ENCODE measurements at places on chromosomes 1 and 21.

DNA sequence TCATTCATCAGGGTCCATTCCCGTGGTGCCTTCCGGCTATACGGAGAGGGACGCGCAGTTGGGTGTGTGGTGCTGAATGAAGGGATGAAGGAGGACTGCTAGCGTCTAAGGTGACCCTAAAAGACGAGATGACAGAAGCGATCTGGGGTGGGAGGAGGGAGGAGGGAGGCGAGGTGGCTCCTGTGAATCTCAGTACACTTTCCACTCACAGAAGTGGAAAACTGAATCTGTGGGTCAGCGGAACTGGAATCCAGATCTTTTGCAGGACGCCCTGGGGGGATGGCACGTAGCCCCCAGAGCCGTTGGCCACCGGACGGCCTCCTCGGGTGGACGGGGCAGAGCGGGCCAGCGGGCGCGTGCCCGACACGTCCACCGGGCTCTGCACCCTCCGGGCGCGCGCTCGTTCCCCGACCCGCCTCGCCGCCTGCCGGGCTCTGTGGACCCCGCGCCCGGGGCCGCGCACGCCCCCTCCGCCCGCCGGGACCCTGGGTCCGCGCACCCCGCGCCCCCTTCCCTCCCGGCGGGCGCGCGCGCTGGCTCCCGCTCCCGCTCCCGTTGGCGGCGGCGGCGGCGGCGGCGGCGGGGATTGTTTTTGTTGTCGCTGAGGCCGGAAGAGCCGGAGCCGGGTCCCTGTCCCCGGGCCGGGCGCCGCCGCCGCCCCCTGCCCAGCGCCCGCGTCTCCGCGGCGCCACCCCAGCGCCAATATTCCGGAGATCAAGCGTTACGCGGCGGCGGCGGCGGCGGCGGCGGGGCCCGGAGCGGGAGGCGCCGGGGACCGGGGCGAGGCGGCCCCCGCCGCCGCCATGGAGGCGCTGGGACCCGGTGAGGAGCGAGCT is at the start of gene AGO4:
Gene AGO4 (plus strand): TSS at position 403 of the 836 bp plus-strand sequence. CDS start 401 bp downstream, at position 804.
- DNase-seq: no peak

- DNase-seq: no peak
Observed at GRCh38 chr1:245671966-245672767, 517.4 kb downstream of the KIF26B start.

DNA sequence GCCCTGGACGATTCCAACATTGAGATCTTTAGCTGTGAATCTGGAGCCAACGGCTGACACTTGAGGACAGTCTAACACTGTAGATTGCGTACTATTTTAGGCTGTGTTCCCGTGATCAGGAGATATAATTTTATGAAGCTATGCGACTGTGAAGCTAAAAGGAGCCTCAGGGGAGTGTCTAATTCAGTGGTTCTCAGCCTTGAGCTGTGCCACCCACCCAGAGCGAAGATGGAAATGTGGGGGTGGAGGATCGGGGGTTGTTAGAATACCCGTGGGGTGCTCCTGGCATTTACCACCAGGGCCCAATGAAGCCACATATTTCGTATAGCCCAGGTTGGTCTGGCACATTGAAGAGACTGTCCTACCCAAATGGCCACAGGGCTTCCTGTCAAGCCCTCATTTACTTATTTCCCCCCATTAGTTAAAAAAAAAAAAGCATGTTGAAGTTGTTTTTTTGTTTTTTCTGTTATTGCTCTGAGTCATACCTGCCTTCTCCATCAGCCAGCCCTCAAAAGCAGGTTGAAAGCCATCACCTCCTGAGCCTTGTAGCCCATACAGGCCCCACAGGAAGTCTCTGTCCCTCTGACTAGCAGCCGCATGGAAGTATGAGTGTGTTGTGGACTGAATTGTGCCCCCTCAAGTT is 141.7 kb downstream of the GALNT2 start:
- no peak for DNase-seq

GRCh38 chr1:24204116-24204515 is 17.0 kb upstream of the IFNLR1 start:
- no peak for DNase-seq

DNA sequence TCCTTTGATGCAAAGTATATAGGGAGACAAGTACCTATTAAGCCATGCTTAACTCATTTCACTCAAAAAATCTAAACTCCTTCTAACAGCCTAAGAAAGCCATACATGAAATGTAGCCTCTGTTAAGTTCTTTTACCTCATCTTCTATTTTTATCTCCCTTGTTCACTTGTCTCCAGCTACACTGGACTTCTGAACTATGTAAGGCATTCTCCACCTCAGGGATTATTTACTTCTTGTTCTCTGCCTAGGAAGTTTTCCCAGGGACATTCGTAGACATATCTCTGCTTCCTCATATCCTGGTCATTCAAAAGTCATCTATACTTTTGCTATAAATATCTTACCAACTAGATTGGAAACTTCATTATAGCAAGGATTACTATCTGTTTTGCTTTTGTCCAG is 96.9 kb downstream of the COP1 start:
- DNase-seq: no peak

- DNase-seq: no peak
Observed at GRCh38 chr1:118898712-118899111, 89.4 kb downstream of the TBX15 start.

GRCh38 chr1:64135462-64136223 is 67.8 kb upstream of the UBE2U start:
- no peak for DNase-seq

DNA sequence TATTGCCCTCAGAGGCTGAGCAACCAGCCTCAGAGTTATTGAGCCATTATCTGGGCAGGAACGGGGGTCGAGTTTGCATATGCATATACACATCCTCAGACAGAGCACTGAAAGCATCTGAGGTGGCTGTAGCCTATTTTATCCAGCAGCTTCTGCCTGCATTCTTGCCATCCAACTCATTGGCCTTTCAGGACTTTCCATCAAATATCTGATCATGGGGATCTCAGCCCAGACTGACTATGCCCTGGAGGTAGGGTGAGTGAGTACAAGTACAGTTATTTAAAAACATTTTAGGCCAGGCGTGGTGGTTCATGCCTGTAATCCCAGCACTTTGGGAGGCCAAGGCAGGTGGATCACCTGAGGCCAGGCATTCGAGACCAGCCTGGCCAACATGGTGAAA is 1.8 kb upstream of the MTF1 start:
- no peak for DNase-seq

DNA sequence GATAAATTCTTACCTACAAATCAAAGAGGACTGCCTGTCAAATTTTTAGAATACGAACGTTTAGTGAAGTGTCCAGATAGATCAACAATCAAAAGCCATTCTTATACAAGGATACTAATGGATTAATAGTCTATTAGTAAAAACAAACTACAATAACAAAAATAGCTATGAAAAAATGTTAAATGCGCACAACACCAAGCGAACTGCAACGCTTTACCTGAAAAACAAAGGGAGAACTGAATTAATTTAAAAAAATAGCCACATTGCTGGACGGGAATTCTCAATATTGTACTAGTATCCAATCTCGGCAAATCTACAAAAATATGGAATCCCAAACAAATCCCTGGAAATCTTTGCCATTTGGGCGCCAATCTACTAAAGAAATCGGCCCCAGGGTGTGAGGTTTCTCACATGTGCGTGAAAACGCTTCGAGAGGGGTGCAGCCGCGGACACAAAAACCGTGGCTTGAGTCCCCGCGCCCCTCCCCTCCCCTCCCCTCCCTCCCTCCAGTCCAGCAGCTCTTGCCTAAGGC is 55.6 kb downstream of the TRAF5 start:
- no peak for DNase-seq

Measured in left renal pelvis (tissue), 4 donors.